AG08396 (cell line): ENCODE measurements at places on chromosomes 5 and 9.

DNA sequence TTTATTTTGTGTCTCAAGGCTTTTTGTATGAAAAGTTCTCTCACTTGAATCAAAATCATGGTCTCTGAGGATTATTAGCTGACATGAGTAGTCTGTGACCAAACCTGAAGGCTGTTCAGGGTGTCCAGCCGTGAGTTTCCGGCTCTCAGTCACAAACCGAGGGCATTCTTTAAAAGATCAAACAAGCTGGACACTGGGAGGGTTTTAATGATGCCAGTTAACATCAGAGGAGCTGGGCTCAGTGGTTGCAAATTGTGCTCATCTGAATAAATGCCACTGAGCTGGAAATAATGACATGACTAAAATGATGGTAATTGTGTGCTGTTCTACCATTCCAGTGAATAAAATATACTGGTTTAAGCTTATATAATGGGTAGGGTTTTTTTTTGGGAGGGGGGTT, 153.1 kb downstream of the FOCAD start:
- no peak for DNase-seq

GRCh38 chr5:72463449-72464052, 43.7 kb downstream of the ZNF366 start:
- DNase-seq: no peak

DNA sequence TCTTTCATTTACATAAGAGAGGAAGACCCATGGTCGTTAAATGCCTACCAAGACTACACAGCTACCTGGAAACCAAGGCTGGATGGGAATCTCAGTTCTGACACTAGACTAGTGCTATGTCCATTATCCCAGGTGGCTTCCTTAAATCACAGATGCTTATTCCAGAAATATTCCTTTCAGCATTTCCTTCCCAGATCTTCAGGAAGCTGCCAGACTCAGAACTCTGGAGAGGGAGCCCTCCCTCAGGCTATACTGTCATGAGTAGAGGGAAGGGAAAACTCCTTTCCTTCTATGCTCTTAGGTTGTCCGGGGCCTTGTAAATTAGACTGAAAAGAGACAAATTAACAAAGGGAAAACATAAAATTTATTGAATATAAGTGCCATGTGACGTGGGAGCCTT, 20.8 kb downstream of the FREM1 start:
- no peak for DNase-seq

DNA sequence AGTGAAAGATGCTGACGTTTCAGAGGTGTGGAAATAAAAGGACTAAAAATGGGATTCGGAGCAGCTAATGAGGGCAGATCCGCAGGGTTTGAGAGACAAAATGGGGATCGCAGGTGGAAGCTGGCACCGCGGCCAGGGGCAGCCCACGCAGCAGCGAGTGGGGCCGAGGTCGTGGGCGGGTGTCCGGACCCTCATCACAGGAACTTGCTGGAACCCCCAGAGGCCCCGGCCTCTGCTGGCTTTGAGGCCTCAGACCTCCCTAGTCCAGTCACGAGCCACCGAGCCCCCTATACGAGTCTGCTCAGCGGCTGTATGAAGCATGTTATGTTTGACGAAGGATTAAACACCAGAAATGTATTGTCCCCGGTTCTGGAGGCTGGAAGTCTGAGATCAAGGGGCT, 45.8 kb upstream of the FCN1 start:
- DNase-seq: no peak

GRCh38 chr9:94931740-94932139, 205.2 kb downstream of the AOPEP start:
- no peak for DNase-seq

- no peak for DNase-seq
Measured at GRCh38 chr5:88140396-88140855, 128.2 kb downstream of the TMEM161B start.

DNA sequence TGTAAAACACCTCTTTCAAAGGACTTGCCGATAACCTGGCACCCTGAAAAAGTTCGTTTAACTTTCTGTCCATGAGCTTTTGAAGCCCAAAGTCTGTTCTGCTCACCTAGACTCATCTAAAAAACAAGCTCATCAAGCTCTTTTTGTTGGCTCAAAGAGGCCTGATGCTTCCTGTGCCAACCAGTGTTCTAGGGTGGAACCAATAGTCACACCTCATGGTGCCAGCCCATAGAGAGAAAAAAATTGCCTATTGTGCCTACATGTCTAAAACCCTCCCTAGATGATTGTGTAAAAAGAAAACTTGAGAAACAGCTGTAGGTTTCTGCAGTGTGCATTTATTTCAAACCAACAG, 4.7 kb downstream of the SH3RF2 start:
- no peak for DNase-seq

DNA sequence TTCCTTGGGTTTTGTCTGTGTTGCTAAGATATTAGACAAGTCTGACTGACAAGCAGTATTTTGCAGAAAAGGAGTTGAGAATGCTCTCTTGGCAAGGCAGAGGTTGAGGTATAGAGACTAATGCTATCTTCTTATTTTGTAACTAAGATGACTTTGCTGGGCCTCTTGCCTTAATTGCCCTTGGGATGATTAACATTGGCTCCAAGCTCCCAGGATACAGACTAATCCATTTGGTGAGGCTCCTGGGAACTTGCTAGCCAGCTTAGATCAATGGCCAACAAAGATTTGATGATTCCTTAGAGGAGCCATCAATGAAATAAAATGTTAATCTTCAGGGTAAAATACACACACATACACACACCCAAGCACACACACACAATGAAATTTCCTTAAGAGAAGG, 28.7 kb upstream of the AP3B1 start:
- no peak for DNase-seq

GRCh38 chr5:142078221-142078620, 30.4 kb upstream of the NDFIP1 start:
- DNase-seq: no peak

DNA sequence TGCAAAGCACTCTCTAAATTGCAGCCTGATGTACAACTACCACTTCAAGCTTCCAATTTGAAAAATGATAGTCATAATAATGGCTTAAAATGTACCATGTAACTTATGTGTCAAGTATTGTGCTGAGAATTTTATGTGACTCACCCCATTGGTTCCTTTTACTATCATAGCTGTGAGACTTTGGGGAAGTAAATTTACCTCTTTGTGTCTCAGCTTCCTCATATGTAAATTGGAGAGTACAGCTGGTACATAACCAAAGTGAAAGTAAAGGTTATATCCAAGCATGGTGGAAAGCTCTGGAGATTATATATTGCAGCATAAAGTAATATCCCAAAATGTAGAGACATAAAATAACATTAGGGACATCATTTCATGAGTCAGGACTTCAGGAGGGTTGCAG, 2200.4 kb upstream of the C9orf72 start:
- no peak for DNase-seq

GRCh38 chr5:11174591-11174990, 413.6 kb upstream of the DAP start:
- DNase-seq: no peak

DNA sequence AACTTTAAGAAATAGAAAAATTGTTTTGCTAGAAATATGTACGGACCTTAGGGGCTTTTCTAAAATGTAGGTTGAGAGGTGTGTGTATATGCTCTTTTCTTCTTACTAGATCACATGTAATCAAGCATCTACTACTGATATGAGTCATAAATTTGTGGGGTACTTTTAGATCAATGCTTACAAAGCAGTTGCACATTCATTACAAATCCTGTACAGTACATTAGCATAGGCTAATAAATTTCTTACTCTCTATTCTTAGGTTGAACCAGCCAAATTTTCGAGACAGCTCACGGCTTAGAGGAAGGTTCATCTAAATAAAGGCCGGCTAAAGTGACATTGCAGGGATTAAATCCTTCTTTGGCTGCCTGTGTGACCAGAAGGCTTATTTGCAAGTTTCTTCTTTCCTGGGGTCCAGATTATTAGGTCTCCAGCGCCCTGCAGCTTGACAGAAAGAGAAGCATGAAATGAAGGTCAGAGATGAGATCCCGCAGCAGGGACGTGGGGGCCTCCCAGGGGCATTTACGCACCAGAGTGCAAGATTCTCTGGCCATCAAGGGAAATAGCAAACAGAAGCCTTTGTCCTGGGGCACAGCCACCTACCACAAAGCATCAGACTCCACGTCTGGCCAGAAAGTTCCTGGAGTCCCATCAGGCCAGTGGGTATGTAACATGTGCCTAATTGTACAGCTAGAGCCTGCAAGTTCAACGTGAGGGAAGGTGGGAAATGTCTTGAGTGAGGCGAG, 53.0 kb downstream of the NIM1K start:
- DNase-seq: no peak
